Hematopoietic multipotent progenitor cell treated with erythropoietin and hydrocortisone succinate and interleukin-3 and kit ligand, for 15 days (in vitro differentiated cells): ENCODE measurements at places on chromosomes 1 and 21.

DNA sequence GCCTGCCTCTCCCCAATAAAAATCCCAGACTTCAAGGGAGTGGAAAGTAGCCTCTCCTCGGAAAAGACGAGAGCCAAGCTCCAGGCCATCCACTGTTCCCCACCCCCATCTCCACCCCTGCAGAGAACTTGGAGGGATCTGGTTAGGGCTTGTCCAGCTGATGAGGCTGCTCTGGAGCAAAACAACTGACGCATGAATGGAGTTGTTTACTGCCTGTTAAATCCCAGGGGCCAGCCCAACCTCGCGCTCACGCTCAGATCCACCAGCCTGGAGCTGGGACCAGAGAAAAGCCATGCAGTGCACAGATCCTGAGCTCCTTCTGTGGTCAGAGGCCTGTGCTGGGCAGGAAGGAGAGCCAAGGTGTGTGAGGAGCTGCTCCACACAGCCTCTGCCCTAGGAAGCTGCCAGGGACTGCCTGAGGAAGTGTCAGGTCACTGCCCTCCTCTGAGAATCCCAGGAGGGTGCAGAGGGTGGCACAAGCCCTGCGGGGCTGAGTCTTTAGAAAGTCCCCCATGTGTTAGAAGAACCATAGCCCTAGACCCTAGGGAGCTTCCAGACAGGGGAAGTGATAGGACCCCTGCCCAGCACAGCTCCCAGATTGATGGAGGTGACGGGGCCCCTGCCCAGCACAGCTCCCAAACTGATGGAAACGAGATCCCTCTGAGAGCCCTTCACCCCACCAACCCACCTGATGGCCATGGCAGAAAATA, 109.0 kb upstream of the IPO9 start:
- DNase-seq: no peak

DNA sequence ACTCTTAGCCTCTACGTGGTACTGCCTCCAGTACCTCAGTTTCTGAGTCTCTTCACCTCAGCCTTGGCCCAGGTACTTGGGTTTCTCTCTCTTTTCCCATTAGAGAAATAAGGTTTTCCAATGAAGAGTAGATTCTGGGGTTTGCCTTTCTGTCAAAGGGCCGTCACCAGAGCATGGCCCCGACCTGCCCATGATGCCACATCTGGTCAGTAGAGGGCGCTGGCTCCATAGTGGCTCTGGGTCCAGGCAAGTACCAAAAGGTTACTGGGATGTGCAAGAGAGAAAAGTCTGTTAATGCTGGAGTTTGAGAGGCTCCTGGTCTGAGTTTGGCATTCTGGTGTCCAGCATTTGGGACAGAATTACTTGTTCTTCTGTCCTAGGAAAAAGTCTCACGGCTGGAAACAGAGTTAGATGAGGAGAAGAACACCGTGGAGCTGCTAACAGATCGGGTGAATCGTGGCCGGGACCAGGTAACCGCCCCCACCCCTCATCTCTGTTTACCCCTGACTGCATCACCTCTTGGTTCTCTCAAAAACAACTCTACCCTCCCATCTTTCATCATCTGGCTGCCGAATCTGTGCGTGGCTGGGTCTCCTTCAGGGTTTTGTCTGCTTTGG, 5.3 kb upstream of the TUFT1 start:
- peak; percentile 84 for DNase-seq

DNA sequence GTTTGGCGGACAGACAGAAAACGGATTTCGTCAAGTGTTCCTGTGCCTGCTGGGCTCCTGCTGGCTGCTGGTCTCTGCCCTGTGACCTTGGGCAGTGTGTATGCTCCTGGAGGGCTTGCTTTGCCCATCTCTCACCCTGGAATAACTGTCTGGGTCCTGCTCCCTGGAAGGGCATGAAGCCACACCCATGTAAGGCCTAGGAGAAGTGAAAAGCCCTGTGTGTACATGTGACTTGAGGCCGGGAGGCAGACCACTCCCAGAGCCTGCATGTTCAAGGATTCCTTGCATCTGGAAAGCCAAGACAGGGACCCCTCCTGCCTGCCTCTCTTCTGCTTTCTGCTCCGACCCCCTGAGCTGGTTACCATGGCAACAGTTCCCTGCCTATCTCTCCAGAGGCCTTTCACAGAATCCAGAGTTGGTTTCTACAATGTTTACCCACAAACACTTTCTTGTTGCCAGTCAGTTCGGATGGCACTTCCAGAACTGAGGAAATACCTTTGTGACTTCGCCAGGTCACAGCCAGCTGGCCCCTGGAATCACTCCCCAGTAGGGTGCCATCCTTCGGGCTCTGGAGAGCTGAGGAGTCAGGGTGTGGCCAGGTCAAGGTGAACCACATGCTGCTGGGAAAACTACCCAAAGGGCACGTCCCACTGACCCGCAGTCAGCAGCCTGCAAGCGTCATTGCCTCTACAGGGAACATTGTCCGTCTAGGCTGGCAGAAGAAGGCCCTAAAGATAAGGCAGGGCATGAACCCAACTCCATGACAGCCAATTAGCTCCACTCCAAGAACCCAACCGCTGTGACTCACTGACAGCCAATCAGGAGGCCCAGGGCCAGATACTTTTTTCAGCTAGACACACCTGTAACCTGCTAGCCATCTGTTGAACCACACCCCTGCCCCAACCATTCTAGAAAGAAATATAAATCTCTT, 14.7 kb upstream of the GPR37L1 start:
- DNase-seq: peak; percentile 42

DNA sequence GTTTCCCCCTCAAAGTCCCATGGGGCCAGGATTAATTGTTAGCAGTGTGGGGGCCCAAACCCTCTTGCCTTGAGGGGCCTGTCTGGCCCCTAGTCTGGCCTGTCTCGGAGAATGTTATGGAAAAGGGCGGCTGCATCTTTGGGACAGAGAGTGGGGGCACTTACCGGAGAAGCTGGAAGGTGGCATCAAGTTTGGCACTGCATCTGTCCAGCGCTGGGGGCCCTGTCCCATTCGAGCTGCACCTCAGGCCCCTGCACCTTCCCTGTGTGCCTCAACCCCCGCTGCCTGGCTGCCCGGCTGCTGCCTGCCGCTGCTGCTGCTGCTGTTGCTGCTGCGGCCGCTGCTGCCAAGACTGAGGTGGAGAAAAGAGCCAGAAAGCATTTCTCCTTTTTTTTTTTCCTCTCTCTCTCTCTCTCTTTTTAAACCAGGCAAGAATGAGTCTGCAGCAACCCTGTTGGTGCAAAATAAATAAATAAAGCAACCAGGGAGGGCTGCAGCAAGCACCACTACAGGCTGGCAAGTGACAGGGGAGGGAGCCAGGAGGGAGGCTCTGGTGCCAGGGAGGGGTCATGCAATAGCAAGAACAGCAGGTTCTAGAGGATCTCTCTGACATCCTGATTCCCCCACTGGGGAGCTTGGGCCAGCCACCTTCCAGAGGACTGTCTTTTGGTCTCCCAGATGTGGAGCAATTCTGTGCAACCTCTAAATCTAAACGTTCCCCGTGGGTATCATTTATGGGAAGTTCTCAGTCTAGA, at the start of gene LINGO4:
Gene LINGO4, minus strand, starts transcription at position 354 of the 755 bp plus-strand sequence. CDS start 2,715 bp downstream, outside the sequence.
- DNase-seq: no peak

GRCh38 chr1:247638781-247639180, 33.4 kb downstream of the OR2G3 start:
- no peak for DNase-seq

DNA sequence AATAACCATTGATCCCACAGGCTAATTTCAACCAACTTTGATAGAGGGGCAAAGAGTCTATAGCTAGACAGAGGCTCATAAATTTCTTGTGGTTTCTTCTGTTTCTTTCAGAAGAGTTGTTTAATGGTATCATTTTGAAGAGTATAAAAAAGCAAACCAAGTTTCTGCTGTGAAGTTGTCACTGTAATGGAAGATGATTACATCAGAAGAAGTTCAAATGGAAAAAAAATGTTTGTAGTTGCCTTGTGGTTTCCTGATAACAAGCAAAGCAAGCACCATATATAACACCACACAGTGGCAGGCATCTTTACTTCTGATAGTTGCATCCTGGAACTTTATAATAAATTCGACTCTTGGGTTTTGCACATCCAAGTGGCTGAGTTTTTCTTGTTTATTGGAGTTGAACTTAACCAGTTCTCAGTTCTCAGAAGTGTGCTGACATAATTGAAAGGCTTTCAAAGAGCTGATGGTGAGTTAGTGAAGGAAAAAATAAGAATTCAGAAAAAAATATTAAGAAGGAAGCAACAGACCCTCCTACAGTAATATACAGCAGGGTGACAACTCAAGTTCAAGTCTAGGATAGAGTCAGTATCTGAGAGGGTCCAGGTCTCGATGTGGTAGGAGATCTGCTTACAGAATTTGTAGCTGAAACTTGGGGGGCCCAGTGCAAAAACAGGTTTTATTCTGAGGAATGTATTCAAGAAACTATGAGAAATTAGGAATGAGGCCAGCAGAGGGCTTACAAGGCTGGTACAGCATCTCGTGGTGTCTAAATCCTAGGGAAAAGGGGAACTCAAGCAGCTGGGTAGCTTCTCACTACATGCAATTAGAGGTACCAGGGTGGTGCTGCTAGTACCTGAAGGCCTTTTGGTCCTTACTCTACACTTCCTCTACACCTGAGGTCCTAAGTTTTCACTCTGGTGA, 123.5 kb downstream of the CRB1 start:
- DNase-seq: no peak

GRCh38 chr1:221772117-221772516, 30.2 kb upstream of the DUSP10 start:
- DNase-seq: no peak

DNA sequence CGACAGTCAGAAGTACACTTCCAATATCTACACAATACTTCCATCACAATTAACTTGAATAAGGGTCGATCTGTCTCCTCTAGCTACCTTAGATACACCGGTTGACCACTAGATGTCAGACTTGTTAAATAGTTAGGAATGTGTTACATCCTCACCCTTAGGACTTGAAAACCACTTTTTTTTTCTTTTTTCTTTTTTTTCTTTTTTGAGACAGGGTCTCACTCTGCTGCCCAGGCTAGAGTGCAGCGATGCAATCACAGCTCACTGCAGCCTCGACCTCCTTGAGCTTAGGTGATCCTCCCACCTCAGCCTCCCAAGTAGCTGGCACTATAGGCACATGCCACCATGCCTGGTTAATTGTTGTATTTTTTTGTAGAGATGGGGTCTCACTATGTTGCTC, 120.4 kb upstream of the GREM2 start:
- no peak for DNase-seq

DNA sequence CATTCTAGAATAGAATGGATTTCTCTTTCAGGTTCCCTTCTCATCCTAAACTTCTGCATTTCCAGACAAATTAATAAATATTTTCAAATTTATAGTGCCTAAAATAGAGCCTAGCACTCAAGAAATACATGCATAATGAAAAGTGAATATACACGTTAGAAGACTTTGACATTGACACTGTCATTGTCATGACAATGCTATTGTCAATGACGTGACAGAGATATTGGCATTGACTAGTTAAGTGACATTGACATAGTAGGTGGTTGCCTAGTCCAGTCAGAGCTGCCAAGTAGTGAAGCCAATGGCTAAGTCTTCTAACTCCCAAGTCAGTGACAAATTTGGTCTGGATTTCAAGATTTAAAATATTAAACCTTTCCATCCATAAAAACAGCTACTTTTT, 410.5 kb downstream of the LMO4 start:
- DNase-seq: no peak

DNA sequence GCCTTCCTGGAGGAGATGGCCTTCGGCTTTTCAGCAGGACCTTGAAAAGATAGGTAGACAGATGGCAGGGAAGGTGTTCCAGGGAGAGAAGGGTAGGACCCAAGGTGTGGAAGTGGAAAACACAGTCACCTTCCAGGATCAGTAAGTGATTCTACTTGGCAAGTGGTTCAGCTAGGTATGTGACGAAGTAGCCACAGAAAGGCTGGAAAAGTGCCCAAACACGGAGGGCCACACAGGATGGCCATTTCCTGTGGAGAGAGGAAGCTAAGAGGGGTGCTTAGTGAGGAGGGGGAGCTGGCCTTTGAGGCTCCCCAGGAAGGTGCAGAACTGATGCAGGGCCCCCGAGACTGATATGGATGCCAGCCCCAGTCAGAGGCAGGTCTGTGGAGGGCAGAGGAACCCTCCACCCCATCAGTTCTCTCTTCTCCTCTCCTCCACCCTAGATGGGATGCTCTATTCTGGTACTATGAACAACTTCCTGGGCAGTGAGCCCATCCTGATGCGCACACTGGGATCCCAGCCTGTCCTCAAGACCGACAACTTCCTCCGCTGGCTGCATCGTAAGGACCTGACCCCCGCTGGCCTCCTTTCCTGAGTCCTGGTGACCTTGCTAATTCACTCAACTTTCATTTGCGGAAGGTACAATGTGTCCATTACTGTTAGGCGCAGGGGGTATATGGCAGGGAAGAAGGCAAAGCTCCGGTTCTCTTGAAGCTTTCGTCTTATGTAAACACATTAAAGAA, 6.8 kb downstream of the SEMA4A start:
- no peak for DNase-seq
